ENCODE measurements at places on chromosomes 2 and 18.

DNA sequence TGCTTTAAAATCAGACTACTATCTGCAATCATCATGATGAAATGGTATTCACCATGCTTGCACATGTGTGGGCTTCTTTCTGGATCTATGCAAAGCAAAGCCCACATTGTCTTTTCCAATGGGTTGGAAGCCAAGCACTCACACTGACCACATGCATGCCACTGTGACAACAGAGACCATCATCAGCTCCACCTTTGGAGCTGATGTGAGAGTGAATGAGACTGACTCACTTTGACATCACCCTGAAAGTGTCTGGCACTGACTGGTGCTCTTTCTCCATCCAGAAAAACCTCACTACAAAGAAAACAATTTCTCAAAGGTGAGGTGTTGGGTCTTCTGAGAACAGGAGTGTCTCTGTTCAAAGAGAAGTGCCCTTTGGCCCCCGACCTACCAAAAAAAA lies 4.7 kb downstream of the MYO5B start:
- DNase-seq, result no peak

DNA sequence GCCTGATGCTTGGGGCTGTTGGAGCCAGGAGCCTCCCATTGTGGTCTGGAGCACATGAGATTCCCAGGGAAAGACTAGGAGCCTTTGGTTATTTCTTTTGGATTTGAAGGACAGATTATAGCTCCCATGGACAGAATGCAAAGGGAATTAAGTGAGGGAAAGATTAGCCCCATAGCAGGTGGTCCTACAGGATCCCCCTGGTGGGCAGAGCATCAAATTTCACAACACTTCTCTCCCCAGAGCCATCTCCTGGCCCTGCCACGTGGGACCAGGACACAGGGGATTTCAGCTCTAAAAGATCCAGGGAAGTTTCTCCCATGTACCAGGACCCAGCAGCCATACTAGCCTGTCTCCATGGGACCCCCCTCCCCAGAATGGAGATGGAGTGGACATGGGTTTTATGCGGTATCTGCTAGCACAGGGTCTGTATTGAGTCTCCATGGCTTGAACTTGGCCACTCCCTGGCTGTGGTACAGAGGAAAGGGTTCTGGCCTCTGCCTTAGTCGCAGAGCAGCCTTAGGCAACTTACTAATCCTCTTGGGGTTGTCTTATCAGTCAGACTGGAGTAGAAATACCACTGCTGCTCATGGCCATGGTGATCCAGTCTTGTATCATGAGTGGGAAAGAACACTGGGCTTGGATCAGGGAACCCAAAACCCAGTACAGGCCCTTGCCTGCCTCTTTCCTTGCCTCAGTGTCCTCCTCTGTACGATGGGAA lies 6.8 kb upstream of the PLB1 start:
- DNase-seq, result no peak

DNA sequence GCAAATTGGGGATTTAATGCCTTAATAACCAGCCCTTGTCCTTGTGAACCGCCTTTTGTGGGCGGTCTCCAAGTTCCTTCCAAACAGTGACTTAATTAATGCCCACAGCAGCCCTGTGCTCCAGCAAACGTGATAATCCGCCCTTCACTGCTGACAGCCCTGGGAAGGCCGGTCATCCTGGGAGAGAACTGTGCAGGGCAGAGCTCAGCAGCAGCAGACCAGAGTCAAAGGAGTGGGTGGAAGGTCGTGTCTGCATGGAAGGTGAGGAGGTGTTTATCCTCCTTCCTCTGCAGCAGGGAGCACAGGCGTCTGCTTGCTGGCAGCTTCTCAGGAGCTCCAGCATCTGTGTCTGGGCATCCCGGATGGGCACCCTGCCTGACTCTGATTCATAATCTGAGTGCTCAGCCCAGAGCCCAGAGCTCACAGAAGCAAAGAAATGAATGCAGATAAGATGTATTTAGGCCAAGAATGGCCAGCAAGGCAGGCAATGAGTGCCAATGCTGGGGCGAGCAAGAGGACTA lies 270.0 kb upstream of the PXDN start:
- no peak for DNase-seq

DNA sequence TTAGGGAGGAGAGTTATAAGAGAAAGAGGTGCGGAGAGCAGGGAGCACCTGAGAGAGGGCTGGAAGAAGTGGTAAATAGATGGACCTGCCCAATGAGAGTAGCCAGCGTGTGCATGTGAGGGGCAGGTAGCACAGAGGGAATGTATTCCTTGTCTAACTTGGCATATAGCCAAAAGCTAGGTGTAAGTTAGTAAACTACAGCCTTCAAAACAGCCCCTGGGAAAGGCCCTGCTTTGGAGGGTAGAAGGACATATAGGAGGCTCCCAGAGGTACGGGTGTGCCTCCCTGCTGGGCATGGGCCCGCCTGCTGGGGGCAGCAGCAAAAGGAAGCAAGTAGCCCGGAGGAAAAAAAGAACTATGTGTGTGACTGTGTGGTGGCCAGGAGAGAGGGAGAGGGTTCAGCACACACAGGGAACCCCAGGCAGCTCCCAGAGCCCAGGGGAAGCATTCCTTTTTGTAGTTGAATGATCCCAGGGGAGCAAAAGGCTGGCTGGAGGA lies 48.0 kb downstream of the TCF7L1 start:
- no peak for DNase-seq

DNA sequence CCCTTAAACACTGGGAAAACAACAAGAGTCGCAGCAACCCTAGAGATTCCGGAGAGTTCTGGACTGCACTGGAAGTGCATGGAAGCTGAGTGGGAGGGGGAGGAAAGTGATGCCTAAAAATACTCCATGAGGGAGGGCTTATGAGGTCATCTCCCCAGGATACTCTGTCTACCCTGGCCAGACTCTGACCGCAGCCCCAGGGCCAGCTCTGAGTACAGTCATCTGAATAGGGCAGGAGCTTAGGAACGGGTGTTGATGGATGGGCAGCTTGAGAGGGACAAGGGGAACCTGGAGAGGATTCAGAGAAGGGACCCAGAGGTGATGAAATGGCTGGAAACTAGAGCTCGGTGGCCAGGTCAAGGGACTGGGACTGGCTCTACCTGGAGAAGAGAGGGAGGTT lies 79.3 kb upstream of the IGFBP5 start:
- DNase-seq, result no peak

DNA sequence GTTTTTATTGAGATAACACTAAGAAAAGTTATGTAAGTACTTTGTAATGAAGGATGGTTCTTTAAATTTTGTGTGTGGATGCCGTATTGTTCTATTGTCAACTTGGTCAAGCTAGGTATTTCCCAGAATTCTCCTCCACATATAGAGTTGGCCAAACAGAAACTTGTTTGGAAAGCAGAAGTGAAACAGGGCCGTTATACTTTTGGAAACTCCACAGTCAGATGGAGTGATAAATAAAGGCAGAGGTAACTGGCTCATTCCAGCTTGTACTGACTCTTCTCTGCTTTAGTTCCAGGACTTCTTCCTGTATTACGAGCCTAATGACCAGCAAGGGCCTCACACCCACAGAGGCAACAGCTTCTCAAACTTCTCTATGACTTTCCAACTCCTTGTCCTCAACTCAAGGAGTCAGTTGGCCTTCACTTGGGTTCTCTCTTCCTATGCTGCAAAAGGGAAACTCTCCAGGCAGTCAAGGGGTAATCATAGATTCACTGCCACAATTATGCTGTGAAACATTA lies 16.4 kb upstream of the STARD7 start:
- DNase-seq, result no peak

- no peak for DNase-seq
Observed at GRCh38 chr18:21747268-21747667, 6.7 kb downstream of the MIB1 start.

DNA sequence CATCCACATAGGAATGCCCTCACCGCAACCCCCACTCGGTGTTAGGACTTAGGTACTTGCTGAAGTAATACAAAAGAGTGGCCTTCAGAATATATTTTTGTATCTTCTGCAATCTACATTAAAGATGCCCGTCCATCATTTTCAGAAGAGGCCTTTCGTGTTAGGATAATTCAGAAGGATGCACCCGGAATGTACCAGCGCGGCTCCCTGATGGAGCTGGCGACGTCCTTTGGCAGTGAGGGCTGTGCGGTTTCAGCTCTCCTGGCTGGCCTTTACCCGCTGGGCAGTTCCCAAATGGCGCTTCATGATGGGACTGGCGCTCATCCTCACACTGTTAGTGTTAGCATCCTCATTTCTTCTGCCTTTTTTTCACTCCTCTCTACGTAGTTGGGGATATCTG lies 15.3 kb downstream of the TWIST2 start:
- DNase-seq, result no peak

DNA sequence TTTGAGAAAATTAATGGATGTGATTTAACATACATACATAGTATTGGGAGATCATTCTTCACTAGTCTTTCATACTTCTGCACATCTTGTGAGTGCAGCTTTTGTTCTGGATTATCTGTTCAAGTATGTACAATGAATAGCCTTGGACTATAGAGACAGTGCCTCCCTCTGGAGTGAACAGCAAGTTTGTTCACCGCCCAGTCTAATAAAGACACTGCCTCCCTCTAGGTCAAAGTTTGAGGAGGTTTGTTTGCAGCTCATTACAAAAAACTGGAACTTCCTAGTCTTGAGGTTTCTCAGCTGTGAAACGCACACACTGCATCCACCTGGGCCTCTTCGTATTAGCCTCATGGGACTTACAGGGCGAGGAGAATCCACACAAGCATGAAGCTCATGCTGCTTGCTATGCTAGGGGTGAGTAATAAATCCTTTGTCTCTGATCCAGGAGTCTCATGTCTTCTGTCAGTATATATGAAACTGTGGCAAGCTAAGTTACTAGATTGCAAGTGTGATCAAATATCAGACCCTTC lies 26.0 kb upstream of the LAPTM4A start:
- no peak for DNase-seq

GRCh38 chr18:3225588-3225987 lies 5.8 kb upstream of the MYOM1 start:
- no peak for DNase-seq

GRCh38 chr18:47628893-47629292 lies 301.6 kb downstream of the SMAD2 start:
- DNase-seq, result no peak
